ENCODE measurements at places on chromosomes 2 and 18.

- DNase-seq, result no peak
Measured at GRCh38 chr2:205610437-205610836, 71.9 kb upstream of the NRP2 start.

DNA sequence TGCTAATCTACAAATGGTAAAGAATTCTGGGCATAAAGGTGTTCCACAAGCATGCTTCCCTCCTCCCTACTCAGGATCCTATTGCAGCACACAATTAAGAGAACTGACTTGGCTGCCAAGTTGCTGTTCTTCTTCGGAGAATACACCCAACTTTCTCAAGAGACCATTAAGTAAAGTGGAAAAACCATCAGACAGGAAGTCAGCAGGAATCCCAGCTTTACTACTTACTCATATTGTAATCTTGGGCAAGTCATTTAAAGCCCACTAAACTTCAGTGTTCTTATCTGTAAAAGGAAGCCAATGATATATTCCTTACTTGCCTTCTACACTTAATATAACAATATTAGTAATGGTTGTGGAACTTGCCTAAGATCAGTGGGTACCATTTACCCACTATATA is 37.8 kb downstream of the PSTPIP2 start:
- DNase-seq, result no peak

DNA sequence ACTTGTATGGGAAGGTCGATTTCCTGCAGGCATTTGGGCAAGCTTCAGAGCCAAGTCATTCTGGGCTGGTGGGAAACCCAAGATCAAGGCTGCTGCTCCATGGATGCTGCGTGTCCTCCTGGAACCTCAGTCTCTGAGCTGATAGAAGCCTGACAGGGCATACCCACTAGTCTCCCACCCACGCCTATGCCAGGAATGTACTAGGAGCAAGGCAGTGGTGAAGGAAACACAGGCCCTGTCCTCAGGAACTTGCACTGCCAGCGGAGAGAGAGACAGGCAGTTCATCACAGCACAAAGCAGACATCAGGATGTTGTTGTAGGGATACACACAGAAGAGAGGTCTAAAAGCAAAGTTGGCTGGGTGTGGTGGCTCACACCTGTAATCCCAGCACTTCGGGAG is 84.2 kb downstream of the PLB1 start:
- DNase-seq, result no peak

DNA sequence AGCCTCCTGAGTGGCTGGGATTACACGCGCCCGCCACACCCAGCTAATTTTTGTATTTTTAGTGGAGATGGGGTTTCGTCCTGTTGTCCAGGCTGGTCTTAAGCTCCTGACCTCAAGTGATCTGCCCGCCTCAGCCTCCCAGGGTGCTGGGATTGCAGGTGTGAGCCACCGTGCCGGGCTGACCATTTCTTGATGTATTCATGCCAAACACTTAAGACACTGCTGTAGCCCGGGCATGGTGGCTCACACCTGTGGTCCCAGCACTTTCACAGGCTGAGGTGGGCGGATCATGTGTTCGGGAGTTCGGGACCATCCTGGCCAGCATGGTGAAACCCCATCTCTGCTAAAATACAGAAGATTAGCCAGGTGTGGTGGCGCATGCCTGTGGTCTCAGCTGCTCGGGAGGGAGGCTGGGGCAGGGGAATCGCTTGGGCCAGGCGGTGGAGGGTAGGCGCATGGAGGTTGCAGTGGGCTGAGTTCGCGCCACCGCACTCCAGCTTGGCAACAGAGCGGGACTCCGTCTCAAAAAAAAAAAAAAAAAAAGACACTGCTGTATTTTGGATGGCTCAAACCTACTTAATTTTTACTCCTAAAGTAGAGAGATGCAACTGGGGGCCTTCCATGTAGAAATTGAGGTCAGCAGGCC is 140.8 kb downstream of the NUP35 start:
- no peak for DNase-seq

- DNase-seq, result no peak
Measured at GRCh38 chr2:68806511-68807109, 64.6 kb downstream of the BMP10 start.
